ENCODE measurements at places on chromosomes 6 and 20.

DNA sequence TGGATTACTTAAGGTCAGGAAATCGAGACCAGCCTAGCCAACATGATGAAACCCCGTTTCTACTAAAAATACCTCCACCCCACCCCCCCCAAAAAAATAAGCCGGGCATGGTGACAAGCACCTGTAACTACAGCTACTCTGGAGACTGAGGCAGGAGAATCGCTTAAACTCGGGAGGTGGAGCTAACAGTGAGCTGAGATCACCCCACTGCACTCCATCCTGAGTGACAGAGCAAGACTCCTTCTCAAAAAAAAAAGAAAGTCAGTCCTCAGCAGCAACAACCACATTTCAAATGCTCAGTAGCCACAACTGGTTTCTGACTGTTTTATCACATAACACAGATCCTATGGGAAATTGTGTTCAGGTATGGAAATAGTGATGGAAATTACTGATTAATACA, 135.3 kb downstream of the HFE start:
- no peak for DNase-seq

DNA sequence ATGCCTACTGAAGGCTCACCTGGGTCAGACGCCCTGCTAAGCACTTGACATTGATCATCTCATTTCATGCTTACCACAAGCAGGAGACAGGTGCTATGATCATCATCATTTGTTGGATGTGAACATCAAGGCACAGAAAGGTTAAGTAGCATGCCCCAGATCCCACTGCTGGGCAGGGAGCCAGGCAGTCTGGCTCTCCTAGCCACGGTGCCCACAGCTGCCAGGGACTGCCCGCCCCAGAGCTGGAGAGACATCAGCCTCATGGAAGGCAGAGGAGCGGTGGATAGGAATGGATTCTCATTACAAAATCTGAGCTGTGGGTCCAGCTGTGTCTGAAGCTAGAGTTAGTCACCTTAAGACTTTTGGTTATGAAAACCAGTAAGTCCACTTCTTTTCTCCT, 3.6 kb downstream of the SULF2 start:
- DNase-seq, result no peak

DNA sequence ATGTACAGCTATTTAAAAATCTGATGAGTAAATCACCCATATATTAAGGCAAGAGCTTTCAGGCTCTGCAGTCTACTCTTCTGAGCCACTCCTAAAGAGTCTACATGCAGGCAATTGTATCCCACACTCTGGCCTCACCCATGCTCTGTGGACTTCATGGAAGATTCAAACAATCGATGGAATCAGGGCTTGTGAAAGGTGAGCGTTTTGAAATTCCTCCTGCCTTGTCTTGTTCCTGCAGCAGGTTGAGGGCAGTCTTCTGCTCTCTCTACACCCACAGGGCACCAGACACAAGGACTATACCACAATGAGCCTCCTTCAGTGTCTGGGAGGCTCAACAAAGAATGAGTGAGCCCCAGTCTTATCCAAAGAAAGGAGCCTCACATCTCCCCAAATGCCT, 51.1 kb downstream of the TBC1D7 start:
- no peak for DNase-seq

DNA sequence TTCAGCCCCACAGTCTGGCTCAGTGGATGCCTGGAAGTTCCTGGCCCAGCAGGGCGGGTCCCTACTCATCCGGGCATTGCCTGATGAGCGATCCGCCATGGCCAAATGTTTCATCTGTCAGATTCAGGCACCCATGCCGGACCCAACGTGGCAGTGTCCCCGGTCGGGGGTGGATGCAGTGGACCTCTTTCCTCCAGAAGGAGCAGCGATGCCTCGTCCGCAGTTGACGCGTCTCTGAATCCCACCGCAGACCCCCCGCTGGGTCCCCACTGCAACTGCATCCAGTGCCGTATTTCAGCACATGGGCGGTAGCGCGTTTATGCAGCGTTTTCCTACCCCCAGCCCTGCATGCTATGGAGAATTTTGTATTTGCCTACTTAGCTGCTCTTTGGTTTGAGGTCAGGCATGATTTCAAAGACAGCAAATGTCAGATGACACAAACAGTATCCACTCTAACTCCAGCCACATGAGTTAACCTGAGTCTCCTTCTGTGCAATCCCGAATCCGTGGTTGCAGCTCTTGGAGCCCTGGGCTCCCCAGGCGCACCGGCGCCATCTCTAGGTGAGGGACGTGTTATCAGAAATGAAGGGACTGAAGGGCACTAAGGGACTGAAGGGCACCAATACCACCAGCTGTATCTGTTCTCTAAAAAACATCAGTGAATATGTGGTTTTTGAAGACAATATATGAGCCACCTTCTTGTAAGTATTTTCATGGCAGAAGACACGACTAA, 72.6 kb upstream of the THBS2 start:
- DNase-seq, result no peak

- DNase-seq, result no peak
Observed at GRCh38 chr6:142373268-142374090, 71.7 kb downstream of the ADGRG6 start.

DNA sequence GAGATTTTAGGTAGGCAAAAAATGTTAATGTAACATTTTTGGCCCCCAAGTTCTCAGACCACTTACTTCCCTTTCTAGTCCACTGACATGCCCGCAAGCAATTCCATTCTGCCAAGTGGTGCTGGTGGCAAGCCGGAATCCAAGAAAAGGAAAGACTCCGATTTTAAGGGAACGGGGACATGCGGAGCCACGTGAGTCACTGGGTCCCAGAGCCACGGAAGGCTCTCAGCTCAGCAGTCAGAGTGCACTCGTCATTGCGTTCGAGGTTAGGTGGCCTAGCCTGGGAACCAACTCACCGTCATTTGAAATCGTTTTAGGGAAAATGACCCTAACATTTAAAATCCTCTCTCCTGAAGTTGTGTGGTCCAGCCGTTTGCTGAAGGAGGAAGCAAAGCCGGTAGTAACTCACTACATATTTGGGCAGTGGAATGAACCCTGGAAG, 711 bp upstream of the SIRT5 start:
- DNase-seq, result no peak

GRCh38 chr20:22834651-22835256, 200.4 kb upstream of the SSTR4 start:
- DNase-seq, result no peak

DNA sequence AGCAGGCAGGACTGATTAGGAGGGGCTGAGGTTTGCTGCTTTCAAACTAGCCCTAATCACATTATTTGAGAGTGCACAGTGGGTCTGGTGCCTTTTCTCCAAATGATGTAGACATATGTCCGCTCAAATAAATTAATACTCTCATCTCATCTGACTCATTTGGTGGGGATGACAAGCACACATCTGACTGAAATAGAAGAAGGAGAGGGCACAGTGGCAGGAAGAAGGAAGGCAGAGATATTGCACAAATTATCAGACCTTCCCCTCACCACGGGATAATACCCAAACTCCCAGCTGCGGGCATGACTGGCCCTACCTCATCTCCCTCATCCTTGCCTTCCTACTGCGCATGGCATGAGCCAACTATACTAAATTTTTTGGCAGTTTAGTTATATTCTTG, 33.9 kb upstream of the TNFRSF21 start:
- no peak for DNase-seq

DNA sequence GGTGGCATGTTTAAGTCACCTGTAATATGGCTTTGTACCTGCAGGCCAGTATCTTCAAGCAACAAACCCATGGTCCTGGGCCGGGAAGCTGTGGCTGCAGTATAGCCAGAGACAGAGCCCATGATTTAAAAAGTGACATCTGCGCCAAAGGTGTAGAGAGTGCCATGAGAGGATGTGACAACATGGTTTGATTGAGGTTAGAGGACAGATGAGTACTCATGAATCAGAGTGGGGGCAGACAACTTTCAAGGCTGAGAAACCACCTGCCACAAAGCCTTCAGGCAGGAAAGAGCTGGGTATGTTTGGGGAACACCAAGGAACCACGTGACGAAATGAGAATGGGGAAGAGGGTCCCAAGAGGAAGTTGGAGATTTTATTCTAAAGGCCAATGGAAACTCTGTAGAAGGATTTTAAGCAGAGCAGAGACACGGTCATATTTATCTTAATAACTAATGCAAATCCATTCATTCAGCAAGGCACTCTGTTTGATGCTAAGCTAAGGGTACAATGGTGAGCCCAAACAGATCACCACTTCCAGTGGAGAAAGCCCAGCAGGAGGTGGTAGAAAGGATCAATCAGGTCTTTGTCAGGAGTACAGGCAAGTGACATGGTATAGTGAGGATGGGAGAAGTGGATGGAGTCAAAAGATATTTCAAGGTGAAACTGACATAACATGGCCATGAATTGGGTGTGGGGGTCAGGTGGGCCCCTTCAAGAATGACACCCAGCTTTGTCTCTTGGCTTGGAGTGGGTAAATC, 3.4 kb upstream of the MICAL1 start:
- DNase-seq, result no peak

GRCh38 chr20:13105864-13106457, 97.2 kb downstream of the SPTLC3 start:
- no peak for DNase-seq

DNA sequence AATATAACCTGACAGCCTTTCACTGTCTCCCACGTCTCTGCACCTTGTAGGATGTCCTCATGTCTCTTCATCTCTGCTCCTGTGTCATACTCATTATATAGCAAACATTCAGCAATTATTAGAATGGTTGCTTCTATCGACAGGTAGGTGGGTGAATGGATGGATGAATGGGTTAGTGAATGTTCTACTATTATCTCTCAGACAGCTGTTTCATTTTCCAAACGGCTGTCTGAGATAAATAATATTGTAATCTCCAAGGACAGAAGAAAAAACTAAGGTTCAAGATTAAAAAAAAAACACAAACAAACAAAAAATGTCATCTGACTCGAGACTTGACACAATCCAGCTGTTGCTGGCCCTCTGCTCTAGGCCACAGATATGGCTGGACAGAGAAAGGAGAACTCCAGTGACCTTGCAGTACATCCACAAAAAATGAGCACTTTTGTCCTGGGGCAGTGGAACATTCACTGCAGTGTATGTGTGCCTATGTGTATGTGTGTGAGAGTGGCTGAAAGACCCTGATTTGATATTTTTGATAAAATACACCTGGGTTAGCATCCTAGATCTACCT, 2.1 kb downstream of the HNF4A start:
- no peak for DNase-seq

DNA sequence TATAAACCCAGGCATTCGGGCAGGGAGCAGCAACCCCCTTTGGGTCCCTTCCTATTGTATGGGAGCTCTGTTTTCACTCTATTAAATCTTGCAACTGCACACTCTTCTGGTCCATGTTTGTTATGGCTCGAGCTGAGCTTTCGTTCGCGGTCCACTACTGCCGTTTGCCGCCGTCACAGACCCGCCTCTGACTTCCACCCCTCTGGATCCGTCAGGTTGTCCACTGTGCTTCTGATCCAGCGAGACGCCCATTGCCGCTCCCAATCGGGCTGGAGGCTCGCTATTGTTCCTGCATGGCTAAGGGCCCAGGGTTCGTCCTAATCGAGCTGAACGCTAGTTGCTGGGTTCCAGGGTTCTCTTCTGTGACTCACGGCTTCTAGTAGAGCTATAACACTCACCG, 111.3 kb downstream of the TMEM170B start:
- no peak for DNase-seq

- no peak for DNase-seq
Observed at GRCh38 chr20:43183536-43184070, 6.1 kb downstream of the PTPRT start.

DNA sequence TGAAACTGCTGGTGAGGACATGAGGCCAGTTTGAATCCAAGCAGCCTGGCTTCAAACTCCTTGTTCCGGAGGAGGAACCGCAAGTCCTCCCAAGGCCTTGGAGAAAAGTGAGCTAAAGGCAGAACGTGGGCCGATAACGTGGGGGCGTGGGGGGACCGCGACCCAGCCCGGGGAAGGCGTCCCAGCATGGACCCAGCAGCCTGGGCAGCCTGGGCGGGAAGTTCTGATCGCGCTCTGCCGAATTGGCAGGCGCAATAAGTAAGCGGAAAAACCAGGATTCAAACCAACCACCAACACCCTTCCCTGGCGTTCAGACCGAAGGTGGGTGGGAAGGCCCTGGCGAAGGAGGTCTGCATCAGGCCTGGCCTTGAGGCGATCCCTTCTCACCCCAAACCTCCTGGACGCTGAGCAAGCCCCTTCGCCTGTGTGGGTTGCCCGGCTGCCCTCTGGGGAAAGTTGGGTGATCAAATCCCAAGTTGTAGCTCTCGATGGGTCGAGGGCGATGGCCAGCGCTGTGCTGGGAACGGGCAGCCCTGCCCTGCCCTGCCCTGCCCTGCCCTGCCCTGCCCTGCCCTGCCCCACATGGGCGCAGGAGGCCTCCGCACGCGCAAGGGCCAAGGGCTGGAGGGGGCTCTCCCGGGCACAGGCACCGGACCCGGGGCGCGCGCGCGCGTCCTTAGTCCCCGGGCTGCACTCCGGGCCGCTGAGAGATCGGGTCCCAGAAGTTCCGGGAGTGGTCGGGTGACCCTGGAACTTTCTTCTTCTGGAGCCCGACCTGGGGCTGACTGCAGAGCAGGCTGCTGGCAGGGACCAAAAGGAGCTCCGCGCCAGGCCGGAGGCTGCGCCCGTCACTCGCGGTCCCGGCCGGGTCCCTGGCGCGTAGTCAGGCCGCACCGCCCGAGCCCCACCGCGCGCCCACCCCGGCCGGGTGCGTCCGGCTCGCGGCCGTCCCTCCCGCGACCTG, 637 bp upstream of the SLC22A3 start:
- DNase-seq, result no peak

DNA sequence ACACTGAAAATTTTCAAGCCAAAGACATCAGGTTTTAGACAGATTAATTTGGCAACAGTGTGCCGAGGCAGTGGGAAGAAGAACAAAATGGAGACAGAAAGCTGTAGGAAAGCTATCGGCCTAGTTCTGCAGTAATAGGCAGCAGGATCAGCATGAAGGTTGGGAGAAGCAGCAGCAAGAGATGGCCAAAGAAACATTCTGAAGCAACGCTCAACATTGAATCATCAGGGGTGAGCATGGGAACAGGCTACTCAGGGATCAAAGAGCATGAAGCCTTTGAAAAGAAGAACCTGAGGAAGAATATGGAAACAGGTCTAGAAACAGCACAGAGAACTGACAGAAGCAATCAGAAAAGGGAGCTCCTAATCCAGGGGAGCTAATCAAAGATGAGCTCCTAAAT, 7.1 kb upstream of the DST start:
- DNase-seq, result no peak
